ENCODE measurements at places on chromosomes 16 and 17. TPM values are rescaled to one million over a fixed set of nuclear protein-coding genes. Genes with fewer than 3 reads are reported as not detected.

Gene KCNH6
- total RNA-seq, result 0.47 TPM

GRCh38 chr17:47804461-47804860 lies 17.1 kb downstream of the OSBPL7 start:
- no peak overlapping the region for H3K4me3 ChIP-seq
- H3K36me3 ChIP-seq, result peaks cover 16% of the 10 kb centered on the region
- no peak for DNase-seq
- no peaks in the 10 kb centered on the region for H3K4me1 ChIP-seq
- H3K27ac ChIP-seq, result no peak overlapping the region

GRCh38 chr17:7511108-7511507 lies 26.9 kb downstream of the POLR2A start:
- H3K4me3 ChIP-seq, result no peak overlapping the region
- H3K27ac ChIP-seq, result no peak overlapping the region
- DNase-seq, result no peak
- H3K4me1 ChIP-seq, result peaks cover 6% of the 10 kb centered on the region
- H3K27me3 ChIP-seq, result no peaks in the 10 kb centered on the region

GRCh38 chr17:34840750-34841149 lies 120.5 kb downstream of the CCT6B start:
- H3K4me1 ChIP-seq, result no peaks in the 10 kb centered on the region
- H3K36me3 ChIP-seq, result no peaks in the 10 kb centered on the region
- no peak overlapping the region for H3K4me3 ChIP-seq
- DNase-seq, result no peak
- no peaks in the 10 kb centered on the region for H3K27me3 ChIP-seq
